Hindlimb muscle (tissue), 1 donor: ENCODE measurements at places on chromosomes 2 and 18.

DNA sequence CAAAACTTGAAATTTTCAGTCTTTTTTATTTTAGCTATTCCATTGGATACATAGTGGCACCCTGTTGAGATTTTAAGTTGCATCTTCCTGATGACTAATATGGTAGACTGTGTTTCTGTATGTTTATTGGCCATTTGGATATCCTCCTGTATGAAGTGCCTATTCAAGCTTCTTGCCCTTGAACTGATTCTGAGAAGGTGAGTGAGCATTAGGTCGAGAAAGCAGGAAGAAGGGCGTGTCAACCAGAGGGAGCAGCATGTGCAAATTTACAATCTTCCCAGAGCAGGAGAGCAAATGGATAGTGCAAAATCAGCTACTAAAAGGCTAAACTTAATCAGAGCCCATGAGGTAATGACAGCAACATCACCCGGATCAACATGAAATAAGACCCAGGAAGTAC, 8.6 kb downstream of the INPP1 start:
- no peak for DNase-seq

GRCh38 chr18:36568487-36568886, 260.3 kb downstream of the TPGS2 start:
- DNase-seq = no peak

GRCh38 chr18:54232485-54233227, 8.2 kb upstream of the MBD2 start:
- no peak for DNase-seq

- DNase-seq = peak; percentile 29
Observed at GRCh38 chr2:75428646-75429443, 131.9 kb downstream of the EVA1A start.

DNA sequence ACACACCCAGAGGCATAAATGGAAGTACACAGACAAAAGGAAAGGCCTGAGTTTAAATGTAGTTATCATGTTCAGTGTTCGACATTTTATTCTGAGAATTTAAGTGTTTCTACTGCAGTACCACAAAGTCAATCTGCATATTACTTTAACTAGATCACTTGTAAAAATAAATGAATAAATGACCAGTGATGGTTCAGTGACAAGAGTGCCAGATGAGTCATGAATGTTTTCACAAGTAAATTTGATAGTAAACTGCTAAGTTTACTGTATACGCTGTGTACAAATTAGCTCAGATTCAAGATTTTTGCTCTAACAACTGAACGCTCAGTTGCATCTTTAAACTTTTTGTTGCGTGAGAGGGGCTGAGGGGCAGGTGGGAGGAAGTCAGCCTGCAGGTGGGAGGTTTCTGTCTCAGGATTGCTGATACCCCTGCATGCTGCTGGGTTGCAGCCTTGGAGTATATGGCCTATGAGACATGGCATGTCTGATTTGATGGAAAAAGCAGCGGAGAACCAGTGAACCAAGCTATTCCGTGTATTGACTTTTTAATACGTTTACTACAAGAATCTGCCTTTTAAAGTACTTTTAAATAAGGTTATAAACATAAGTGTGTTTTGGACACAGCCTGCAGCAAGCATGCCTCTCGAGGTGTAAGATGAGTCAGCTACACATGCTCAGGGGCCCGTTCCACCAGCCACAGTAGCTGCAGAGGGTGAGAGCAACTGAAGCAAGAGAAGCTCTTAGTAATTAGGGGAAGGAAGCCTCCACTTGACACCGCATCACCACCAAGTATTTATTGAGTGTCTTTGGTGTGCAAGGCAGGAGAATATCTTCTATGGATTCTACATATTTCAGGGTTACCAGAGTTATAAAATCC, 245.1 kb downstream of the NEDD4L start:
- DNase-seq = no peak

- DNase-seq = peak; percentile 8
Observed at GRCh38 chr2:178109813-178110212, 2.4 kb upstream of the RBM45 start.

GRCh38 chr2:240187989-240188590, 47.6 kb upstream of the OTOS start:
- DNase-seq = no peak

GRCh38 chr18:55534547-55534946, 53.4 kb downstream of the TCF4 start:
- no peak for DNase-seq

GRCh38 chr2:46073540-46074046, 223.6 kb upstream of the EPAS1 start:
- no peak for DNase-seq
